ENCODE measurements at places on chromosomes 1 and 21.

DNA sequence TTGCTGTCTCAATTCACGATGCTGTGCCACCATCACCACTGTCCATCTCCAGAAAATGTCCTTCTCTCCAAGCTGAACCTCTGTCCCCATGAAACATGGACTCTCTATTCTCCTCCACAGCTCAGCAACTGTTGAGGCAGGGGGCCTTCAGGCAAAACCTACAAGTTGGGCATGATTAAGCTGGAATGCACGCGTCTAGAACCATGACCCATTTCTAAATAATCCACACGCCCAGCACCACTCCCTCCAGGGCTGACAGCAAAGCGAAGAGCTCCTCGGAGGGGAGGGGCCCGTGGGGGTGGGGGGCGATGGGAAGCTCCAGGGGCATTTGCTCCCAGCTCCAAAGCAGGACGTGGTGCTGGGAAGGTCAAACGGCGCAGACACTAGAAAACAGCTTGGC, 3.3 kb upstream of the HES5 start:
- DNase-seq: no peak

- no peak for DNase-seq
These were observed 144.0 kb downstream of the PGBD5 start for GRCh38 chr1:230282157-230282556.

GRCh38 chr1:151953409-151954094, 40.1 kb downstream of the S100A10 start:
- DNase-seq: no peak

DNA sequence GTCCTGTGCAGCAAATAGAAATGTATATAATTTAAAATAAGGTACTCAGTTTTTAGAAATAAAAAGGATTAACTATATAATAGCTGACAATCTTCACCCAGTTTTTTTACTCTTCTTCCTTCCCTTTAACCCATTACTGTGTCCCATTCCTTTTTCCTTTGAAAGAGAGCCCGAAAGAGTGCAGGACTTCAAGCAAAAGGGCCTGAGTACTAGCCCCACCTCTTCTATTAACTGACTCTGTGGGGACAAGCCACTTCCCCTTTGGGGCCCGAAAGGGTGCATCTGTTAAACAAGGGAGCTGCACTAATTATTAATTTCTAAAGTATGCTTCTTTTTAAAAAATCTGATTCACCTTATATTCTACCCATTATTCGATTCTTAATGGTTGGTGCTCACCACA, 3.3 kb downstream of the USP24 start:
- DNase-seq: no peak

- DNase-seq: no peak
These were observed 556 bp downstream of the S100A1 start for GRCh38 chr1:153628638-153629342.

DNA sequence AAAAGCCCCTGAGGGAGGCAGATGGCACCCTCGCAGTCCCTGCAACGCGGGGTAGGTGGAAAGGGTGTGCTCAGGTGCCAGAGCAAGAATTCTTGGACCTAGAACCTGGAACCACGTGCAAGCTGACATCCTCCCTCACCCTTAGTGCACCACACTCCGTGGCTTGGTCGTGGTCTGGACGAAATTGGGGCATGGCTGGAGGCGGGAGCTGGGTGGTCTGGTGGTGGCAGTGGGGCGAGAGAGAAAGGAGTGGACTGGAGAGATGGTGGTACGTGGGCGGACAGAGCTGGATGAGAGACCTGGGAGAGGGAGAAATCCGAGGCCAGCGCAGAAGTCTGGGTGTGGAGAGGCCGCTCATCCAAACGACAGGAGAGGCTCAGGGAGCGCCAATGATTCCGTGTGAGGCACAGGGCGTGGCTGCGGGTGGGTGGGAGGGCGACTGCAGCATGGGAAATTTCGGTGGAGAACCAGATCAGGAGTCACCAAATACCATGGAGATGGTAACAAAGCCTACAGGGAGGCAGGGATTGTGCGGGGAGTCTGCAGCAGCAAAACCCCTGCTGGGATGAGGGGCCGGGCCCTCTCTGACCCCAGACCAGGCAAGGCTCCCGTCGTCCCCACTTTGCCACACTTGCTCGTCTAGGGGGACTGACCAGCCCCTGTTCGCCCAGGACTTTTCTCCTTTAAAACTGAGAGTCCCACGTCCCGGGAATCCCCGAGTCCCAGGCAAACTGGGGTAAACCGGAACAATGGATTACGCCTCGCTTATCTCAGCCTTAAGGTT, 31.9 kb downstream of the CDCP2 start:
- DNase-seq: no peak

DNA sequence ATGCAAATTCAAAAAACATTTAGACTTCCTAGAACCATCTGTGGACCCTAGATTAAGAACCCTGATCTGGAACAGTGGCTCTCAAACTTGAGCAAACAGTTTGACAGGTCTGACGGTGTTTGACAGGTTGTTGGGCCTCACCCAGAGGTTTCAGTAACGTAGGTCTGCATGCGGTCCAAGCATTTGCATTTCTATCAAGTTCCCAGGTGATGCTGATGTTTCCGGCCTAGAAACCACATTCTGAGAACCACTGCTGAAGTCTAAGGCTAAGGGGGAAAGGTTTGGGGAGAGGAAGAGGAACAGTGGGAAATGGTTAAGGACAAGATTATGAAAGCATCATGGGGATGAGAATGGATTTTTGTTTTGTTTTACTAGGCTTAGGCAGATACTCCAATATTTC, 48.6 kb downstream of the MDM4 start:
- no peak for DNase-seq

DNA sequence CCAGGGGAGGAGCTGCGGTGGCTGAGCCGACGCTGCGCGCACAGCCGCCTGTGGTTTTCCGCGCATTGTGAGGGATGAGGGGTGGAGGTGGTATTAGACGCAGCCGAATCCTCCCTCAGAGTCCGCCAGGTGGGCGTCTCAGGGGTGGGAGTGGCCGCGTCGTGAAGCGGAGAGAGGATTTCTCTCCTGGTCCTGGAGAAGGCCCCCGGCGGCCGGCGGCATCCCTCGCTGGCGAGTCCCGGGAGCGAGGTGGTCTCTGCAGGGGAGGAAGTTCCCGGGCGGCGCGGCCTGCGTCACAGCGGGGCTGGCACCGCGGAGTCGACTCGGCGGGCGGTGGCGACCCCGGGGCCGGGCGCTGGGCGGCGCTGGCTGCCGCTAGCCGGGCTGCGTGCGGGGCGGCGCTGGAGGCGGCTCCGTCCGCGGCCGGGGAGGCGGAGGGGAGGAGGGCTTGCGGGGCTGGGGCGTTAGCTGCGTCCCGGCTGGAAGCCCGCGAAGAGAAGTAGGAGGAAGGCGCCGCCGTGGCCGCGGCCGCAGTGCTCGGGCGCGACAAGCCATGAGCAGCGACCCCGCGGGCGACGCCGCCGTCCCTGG, at the start of gene LRRC8C:
LRRC8C (plus strand) TSS at position 464 of the 591 bp plus-strand sequence. CDS start 53,354 bp downstream, outside the sequence.
- DNase-seq: peak; percentile 87

DNA sequence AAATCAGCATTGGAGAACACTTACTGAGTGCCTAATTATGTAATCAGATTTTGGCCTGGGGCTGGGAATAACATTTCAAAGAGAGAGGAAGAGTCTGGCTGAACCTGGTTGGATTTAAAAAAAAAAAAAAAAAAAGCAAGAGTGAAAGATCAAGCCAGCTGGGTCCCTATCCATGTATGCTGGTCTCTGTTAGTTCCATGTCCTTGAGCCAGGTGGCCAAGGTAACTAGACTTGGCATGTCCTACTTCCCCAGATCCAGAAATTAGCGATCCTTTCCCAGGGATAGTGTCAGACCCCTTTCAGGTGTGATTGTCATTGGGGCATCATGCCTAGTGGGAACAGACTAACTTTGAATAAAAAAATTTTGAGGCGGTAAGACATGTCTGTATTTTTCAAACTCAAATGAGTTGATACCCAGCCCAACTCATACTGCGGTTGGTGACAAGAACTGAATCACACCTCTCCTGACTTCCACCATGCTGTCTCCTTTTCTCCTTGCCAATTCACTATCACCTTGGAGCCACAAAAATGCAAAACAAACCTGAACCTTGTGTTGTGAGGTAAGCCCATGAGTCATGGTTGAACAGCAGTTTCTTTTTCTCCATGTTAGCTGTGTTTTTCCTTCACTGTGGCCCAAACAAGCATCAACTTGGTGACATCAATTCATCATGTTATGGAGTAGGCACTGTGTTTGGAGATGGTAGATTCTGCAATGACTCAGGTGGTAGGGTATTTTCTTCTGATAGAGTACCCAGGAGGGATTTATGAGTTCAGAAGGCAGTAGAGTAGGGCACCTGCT, 24.5 kb upstream of the PPP2R5A start:
- no peak for DNase-seq

DNA sequence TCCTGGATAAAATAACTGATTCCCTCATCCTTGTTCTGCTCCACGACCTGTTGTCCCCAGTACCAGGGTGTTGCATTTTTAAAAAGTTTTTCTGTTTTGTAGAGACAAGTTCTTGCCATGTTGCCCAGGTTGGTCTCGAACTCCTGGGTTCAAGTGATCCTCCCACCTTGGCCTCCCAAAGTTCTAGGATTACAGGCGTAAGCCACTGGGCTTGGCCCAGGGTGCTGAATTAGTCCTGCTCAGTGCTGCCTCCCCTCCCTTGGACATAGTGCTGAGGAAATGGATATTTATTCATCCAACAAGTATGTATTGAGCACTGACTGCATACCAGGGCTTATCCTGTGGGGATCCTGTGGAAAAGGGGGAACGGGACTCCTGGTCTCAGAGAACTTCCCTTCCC, 126.4 kb downstream of the PTPRU start:
- DNase-seq: no peak

DNA sequence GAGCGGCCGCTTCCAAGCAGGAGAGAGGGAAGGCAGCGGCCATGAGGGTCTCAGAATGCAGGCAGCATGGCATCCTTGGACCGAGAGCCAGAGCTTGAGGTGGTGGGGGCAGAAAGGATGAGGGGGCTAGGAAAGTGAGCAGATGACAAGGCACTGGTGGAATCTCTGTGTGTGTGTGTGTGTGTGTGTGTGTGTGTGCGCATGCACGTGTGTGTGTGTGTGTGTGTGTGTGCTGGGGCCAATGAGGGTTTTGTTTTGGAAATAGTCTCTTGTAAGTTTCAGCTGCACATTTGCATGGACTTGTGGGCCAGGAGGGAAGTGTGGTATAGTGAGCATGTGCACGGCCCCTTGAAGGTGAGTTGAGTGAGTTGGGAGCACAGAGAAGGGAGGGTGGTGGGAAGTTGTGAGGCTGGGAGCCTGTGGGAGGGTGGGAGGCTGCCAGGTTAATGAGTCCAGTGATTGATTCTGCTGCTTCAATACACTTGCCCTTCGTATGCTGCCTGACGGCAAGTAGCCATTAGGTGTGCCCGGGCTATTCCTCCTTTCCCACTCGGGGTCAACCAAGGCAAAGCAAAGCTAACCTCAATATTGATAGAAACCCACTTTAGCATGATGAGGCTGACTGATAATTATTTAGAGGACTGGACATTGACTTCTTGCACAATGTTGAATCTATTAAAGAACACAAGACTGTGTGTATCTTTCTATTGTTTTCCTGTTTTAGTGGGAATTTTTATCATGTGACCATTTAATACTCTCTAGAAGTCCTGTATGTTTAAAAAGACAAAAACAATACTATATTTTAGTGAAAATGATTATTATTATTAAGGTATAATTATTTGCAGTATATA, 80.3 kb downstream of the PROX1 start:
- DNase-seq: no peak

DNA sequence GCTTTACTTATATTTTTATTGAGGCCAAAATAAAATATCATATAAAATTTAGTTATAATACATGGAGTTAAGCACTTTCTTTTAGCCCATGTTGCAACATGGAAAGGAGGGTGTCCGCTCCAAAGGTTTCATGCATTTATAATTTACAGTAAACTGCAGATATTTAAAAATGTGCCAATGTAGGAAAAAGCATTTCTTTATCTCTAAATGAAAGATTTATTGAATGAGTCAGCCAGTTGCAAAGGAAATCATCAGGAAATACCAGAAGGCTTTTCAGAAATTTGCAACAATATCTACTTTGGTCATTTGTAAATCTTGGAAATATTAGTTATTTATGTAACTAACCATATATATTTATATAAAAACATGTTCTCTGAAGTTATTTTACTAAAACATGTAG, 12.1 kb downstream of the ATP6V1G3 start:
- no peak for DNase-seq

DNA sequence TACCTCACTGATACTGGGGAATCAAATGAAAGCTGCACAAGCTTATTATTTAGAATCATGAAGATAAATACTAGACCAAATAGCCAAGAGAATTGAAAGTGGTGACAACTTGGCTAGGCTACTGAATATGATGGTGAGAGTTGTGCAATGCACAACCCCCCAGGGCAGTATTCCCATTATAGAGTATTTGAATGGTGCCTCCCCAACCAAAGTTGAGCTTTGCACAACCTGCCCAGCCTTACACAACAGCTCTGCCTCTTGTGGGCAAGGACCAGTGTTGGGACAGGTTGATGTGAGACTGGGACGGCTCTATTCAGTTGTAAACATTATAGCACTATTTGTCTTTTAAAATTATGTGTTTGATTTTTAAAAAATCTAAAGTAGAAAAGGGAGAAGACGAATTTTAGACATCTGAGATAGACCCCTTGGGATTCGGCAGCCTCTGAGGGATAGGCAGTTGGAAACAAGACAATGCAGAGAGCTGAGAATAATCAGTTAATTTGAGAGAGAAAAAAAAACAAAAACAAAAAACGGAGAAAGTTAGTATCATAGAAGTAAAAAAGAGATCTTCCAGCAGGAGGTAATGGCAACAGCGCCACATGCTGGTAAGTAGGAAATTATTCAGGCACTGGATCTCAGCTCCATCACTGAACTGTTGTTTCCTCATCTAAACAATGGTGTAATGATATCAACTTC, 91.0 kb upstream of the KCNA3 start:
- peak; percentile 39 for DNase-seq
